Epithelial cell of prostate (primary cell): ENCODE measurements at places on chromosomes 1 and 21.

DNA sequence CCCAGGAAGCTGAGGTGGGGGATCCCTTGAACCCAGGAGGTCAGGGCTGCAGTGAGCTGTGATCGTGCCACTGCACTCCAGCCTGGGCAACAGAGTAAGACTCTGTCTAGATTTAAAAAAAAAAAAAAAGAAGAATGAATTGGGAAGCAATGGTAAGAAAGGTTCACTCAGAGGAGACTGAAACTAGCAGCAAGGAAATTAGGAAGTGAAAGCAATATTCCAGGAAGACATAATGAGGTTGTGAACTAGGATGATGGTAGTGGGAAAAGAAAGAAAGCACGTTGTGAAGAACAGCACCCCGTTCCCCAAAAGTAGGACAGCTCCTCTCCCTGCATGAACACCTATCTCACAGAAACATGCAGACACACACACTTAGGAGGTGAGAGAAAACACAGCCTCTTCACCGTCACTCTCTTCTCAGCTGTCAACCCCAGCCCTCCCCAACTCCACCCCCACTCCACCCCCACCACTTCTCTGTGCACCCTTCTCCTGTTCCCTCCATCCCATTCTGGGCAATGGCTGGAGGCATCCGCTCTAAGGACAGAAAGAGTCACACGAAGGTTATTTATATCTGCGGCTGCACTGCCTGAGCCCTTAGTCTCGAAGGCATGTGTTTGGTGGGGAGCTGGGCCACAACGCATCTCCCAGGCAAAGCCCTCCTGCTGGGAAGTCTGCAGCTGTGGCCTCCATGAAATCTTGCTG lies 101.8 kb upstream of the LPGAT1 start:
- no peak for DNase-seq

DNA sequence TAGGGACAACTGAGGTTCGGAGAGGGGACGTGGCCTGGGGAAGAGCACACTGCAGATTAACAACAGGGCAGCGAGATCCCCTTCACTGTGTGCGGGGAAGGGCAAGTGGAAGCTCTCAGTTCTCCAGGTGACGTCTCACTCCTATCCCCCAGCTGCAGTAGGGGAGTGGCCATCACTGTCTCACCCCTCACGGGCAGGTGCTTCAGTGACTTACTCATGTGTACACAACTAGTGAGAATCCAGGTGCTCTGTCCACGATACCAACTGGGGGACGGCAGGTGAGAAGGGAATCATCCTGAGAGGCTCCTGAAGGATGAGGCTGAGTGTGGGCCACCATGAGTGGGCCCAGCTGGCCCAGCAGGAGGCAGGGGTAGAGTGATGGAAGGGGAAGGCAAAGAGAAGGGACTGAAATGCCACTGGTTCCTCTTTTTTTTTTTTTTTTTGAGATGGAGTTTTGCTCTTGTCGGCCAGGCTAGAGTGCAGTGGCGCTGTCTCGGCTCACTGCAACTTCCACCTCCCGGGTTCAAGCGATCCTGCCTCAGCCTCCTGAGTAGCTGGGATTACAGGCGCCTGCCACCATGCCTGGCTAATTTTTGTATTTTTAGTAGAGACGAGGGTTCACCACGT lies 25.9 kb downstream of the RHBG start:
- DNase-seq, result no peak

DNA sequence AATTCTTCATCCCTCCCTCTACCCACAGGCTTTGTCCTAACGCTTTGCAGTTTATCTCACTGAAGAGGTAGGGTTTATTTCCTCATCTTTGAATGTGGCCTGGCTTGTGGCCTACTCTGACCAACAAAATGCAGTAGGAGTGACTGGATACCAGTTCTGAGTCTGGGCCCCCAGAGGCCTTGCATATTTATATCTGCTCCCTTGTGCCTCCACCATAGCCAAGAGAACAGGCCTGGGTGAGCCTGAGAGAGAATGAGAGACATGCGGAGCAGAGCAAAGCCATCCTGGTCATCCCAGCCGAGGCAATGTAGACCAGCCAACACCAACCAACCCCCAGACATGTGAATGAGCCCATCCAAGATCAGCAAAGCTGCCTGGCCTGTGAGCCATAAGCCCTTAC lies 30.3 kb downstream of the SMIM12 start:
- no peak for DNase-seq

DNA sequence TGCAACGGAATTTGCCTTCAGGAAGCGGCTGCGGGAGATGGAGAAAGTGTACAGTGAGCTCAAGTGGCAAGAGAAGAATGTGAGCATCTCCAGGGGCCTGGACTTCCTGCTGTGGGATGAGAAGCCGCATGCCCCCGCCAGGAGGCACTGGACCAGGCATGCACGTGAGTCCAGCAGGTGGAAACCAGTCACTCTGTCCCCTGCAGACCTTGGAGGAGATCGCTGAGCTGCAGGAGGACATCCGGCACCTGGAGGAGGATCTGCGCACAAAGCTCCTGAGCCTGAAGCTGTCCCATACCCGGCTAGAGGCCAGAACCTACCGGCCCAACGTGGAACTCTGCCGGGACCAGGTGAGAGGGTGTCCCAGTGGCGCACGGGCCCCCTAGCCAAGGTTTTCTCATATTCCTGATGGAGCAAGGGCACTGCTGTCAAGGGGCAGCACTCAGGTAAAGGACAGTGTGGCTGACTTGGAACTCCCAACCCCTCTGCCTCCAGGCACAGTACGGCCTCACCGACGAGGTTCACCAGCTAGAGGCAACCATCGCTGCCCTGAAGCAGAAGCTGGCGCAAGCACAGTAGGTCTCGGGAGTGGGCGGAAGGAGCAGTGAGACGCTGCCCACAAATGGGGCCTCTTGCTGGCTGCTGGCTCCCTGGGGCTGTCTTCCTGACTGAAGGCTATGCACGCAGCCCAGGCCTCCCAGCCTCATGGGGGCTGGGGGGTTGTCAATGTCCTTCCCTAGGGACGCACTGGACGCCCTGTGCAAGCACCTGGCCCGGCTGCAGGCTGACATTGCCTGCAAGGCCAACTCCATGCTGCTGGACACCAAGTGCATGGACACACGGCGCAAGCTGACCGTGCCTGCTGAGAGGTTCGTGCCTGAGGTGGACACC lies 1.2 kb upstream of the ADPRS start:
- DNase-seq, result no peak

DNA sequence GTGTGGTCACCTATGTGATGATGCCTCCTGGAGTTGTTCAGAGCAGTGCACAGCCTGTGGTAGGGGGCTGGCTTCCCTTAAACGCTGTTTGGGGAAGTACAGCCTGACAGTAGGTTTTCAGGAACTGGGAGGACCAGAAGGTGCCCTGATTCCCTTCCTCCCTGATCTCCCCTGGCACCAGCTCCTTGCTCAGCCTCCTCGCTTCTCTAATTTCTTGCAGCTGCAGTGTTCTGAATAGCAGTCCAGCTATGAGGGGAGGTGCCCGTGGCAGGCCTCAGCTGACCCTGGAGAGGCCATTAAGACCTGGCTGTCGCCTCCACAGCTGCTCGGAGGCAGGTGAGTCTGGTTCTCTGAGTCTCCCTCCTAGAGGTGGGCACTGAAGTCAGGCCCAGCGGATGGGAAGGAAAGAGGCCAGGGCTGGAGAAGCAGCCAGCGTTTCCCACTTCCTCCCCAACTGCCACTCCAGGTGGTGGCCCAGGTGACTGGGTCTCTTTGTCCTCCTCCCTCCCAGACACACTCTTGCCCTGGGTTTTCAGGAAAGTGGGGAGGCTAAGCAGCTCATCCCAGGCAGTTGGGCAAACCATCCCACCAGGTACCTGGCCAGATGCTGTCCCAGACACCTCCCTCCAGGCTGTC lies 52.0 kb upstream of the RPL11 start:
- DNase-seq, result no peak

DNA sequence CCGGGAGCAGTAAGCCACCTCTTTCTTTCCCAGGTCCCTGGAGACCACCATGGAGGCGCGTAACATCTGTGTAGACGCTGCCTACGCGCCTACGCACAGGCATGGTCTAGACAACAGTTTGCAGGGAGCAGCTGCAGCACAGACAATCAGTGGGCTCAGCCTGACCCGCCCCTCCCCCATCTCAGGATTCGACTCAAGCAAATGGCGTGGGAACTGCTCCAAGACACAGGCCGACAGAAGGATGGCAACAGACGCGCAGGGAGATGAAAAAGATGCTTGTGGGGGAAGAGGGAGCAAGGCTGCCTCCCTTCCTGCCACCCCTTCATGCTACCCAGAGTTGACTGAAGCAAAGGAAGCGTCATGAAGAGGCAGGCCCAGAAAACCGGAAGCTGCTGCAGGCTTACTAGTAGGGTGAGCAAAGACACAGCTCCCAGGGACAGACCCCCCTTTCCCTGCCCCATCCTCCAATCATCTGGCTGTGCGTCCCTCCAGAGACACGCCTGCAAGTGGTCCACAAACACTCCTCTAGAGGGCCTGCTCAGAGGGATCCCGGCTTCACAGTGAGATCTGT lies 19.5 kb downstream of the STK40 start:
- no peak for DNase-seq

GRCh38 chr1:53500204-53501064 lies 41.2 kb downstream of the DMRTB1 start:
- DNase-seq, result no peak

DNA sequence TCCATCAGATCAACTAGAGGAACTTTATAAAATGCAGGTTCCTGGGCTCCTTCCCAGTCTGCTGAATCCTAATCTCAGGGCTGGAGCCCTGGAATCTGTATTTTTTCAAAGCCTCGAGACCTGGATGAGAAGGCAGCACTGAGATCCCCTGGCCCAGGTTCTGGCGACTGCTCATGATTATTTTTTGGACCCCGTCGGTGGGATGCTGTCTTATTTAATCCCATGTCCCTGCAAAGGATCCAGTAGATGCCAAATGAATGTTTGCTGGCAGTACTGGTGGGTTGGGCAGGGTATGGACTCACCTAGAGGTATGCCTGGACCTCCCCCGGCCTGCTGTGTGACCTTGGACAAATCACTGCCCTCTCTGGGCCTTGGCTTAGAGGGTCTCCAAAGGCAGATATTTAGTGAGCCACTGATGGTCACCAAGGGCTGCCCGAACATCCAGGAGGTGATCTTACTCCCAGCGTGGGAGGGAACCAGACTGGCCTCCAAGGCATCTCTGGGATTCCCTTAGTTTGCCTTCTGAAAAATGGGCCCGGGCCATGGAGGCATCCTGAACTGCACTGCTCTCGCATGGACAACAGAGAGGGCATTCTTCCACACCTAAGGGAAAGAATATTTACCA lies 91.6 kb upstream of the RUNX3 start:
- no peak for DNase-seq

DNA sequence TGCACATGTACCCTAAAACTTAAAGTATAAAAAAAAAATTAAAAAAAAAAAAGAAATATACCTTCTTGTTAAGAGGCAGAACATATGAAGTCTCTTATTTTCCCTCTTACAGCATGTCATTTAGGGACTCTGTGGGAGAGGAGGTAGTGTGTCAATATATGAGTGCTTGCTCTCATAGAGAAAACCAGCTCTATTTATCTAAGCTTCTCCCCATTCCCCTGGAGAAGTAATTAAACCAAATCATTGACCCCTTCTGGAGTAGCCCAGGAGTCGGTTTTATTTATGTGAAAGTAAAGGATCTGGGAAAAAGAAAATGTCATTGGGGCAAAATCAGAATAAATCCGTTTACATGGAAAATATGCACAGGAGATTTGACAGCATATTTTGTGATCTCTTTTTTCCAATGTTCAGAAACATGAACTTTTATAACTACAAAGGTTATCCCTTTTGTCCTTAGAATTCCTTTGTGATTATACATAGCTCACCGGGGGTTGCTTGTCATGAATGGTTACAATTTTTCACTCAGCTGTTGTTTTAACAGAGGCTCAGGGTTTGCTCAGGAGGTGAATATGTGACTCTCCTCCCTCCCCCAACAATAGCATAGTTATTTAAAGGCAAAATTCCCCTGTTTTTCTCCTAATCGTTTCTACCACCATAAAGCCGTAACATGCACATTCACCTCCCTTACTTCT lies 114.5 kb upstream of the C1orf21 start:
- no peak for DNase-seq

DNA sequence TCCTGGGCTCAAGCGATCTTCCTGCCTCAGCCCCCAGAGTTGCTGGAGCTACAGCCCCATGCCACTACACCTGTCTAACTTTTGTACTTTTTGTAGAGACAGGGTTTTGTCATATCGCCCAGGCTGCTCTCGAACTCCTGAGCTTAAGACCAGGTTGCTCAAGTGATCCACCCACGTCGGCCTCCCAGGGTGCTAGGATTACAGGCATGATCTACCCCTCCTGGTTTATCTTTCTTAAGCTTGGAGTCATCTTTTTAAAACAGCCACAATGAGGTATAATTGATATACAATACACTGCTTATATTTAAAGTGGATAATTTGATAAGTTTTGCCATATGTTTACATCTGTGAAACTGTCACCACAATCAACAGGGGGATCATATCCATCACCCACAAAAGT lies 25.4 kb upstream of the WDR26 start:
- DNase-seq, result no peak

GRCh38 chr21:44436958-44437357 lies 18.4 kb upstream of the LRRC3 start:
- no peak for DNase-seq

DNA sequence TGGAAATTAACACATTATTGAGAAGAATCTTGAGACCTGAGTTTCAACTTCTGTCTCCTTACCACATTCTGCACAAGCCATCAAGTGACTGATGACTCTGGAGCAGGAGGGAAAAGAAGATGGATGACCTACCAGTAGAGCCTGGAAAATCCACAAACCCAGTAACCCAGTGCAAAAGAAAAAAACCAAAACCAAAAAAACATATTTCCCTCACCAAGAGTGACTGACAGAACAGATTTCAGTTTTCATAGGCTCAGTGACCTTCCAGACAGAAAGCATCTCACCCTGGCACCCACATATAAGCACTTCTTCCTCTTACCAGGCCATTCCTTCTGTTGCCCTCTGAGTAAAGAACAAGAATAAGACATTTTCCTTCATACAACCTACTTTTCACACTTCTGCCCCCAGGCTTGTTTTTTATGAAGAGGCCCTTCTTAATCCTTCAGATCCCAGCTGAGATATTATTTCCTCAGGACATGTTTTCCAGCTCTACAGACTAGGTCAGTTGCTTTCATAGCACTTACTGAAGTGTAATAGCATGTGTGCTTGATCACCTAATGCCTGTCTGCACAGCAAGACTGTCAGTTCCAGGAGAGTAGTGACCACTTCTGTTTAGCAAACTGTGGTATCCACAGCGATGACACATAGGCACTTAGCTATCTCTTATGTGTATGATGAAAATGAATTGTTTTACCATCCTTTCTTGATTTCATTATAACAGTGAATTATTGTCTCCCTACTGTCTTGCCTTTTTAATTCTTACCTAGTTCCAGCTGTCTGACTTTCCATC lies 4.0 kb downstream of the TSACC start:
- DNase-seq, result no peak
